ENCODE measurements at places on chromosomes 4 and X.

GRCh38 chr4:114684462-114684861 is 85.9 kb downstream of the UGT8 start:
- DNase-seq = no peak

GRCh38 chr4:185752872-185753271 is 59.1 kb downstream of the SORBS2 start:
- DNase-seq = no peak

- peak; percentile 82 for DNase-seq
Observed at GRCh38 chr4:2862528-2862927, 18.9 kb downstream of the ADD1 start.

- no peak for DNase-seq
Observed at GRCh38 chr4:70654605-70655011, 11.7 kb downstream of the JCHAIN start.

DNA sequence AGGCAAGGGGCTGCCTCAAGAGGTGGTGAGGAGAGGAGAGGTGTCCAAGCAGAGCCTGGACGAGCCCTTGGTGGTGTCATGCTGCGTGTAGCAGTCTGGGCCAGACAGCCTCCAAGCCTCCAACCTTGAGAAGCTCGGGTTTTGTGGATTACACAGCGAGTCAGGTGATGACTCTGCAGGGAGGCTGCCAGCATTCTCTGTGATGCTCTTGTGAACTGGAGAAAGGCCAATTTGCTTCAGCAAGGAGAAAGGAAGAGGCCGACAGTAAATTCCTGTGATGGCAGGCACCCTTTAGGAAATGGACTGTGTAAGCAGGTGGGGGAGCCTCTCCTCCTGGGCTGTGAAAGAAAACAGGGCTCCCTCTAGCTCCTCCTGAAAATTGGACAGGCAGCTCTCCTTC is 36.0 kb upstream of the CD99L2 start:
- peak; percentile 54 for DNase-seq

GRCh38 chr4:153933915-153934687 is 145.2 kb upstream of the SFRP2 start:
- DNase-seq = no peak

- DNase-seq = no peak
Observed at GRCh38 chr4:116361790-116362189, 723.6 kb downstream of the TRAM1L1 start.

DNA sequence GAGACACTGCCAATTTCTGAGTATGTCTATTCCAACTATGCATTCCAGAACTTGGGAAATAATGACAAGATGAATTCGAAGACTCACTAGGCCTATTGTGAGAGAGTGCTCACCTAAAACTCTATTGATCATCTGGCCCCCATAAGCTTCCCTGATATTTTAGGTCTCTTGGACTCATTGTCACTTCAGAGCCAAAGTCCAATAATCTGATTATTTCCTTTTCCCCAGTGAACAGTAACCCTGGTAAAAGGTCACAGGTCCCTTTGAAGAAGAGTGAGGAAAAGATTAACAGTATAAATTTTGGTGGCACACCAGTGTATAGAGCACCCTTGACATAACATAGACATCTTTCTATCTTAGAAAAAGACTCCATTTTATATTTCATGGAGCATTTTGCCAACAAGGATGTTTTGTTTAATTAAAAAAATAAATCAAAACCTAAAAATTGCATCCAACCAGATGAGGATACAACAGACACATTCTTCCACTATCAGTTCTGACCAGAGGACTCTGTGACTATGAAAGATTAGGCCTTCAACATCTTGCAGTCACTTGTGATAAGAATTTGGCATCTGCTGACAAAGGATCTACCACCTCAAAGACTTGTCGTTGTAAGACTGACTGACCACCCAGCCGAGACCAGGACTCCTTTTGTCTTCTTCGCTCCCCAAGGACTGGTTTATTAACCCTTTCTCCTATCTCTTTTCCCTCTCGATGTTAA is 191.9 kb downstream of the MAB21L2 start:
- DNase-seq = no peak

DNA sequence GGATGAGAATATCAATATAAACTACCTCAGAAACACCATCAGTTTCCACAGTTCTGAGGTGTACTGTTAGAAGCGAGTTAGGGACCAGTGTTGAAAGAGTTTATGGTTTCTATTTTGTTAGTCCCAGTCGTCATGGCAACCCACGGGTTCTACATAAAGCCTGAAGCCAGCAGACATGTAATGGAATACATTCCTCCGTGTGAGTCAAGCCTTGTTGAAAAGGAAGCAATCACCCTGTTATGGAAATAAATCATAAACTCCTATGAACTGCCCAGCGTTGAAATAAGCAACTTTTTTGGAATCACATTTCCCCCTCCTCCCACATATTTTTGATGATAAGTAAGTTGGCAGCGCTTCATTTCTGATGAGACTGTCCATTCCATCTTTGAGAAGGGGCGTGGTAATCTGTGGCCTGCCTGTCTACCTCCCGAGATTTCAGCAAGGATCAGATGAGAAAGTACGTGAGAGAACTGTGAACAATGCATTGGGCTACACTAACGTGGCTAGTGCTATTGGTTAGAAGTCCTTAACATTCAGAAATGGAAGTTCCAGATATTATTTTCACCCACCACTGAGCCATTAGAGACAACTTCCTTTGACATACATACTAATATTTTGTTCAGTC is 40.4 kb upstream of the PDHA1 start:
- peak; percentile 18 for DNase-seq

DNA sequence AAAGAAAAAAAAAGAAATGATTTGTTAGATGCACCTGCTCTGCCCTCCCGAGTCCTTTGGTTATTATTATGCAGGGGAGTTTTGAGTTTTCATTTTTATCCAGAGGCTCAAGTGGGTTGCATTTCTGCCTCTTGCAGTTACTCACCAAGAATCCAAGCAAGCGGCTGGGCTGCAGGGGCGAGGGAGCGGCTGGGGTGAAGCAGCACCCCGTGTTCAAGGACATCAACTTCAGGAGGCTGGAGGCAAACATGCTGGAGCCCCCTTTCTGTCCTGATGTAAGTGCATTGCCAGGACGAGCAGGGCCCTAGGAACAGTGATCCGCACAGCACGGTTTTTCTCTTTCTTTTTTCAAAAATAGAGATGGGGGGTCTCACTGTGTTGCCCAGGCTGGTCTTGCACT is 39.1 kb downstream of the HTT-AS start:
- no peak for DNase-seq

DNA sequence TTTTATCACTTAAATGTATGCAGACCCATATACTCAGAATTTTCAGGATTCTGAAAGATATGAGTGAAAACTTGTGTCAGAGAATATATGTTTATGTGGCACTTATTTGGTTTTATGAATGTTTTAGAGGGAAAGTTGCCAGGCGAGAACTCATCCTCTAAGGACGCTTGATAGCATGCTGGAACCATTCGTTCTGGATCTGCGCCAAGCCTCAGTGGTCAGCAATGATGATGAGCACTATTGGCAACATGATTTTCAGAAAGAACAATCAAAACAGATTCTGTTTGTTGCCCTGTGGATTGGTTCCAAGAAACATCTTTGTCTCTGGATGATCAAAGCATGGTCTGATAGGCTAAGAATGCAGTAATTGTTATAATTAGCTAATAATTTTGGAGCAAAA is 32.1 kb upstream of the RAPGEF2 start:
- DNase-seq = peak; percentile 30

- DNase-seq = no peak
Observed at GRCh38 chr4:52111995-52112394, 60.9 kb downstream of the SPATA18 start.

DNA sequence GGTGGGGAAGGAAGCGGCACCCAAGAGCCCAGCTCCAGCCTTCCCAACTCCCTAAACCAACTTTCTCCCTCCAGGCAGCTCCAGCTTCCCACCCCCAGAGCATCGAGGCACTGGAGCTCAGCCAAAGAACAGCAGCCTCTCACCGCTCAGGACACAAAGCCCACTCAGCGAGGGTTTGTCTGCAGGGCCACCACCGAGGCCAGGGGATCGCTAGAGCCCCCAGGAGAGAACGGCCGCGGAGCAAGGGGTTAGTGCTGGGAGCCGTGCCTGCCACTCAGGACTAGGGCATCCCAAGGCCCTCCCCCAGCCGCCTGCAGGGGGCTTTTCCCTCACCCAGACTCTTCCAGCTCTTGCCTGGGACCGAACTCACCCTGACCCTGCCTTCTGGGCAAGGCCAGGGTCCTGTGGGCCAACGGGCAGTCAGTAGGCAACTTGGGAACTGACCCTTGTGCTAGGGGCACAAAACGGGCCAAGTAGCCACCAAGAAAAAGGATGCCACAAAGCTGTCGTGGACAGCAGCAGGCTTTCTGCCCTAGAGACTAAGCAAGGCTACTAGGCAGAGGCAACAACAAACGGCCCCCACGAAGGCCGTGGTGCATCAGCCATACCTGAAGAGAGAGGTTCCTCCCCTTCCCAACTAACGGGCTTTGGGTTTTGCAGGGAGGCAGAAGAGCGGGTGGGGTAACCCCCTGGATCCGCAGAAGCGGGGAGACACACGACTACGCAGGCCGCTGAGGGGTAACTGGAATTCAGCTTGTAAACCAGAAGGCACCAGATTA is 2.3 kb downstream of the HCFC1 start:
- no peak for DNase-seq

DNA sequence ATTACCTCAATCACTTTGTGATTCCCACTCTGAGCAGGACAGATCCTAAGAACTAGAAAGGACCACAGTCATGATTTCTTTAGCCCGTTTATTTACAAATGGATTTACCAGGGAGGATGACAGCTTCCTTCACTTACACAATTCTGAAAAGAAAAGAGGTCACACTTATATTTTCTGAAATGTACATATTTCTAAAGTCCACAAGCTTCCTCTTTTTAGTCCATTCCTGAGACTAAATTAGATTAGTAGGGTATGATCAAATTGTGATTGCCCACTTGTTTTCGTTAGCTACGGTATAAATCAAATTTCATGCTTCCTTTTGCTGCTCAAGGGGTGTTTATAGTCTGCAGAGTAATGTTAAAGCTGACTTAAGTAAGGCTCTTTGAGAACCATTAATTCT is 7.6 kb upstream of the AMELX start:
- DNase-seq = no peak

DNA sequence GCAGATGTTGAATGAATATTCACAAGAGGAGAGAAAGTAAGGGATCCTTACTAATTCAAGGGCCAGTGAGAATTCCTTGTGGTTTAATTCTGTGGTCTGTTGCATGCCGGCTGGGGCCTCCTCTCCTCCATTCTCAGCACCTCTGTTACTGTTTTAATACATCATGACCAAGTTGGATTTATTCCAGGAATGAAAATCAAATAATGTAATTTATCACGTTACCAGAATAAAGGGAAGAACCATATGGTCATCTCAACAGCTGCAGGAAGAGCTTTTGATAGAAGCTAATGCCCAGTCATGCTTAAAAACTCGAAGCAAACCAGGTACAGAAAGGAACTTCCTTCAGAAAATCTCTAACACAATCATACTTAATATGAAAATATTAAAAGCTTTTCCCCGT is 54.1 kb downstream of the GRK4 start:
- DNase-seq = no peak

- DNase-seq = no peak
Observed at GRCh38 chr4:146238107-146238506, 23.8 kb downstream of the REELD1 start.

- no peak for DNase-seq
Observed at GRCh38 chr4:16993956-16994840, 95.8 kb upstream of the LDB2 start.

- peak; percentile 10 for DNase-seq
Observed at GRCh38 chr4:102500352-102500695, 835 bp upstream of the NFKB1 start.

DNA sequence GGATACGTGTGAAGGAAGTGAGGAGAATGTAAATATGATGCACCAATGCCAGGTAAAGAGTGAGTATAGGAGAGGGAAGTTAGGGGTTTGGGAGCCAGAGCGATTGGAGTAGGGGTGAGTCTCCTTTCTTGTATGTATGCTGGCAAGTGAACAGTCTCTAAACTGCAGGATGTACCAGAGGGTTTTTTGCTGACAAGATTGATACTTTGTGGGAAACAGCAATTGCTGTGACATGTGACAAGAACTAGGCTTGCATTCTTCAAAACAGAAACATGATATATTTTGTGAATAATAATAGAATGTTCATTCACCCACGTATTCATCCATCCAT is 706 bp downstream of the CHIC1 start:
- no peak for DNase-seq

DNA sequence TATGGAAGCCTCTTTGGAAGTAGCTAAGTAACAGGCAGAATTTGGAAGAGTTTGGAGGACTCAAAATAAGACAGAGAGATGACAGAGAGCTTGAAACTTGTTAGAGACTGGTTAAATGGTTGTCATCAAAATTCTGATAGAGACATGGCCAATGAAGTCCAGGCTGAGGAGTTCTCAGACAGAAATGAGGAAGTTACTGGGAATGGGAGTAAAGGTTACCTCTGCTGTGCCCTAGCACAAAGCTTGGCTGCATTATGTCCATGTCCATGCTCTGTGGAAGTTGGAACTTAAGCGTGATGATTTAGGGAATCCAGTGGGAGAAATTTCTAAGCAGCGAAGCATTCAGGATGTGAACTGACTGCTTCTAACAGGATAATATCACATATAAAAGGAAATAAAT is 146.2 kb upstream of the NDST4 start:
- no peak for DNase-seq

DNA sequence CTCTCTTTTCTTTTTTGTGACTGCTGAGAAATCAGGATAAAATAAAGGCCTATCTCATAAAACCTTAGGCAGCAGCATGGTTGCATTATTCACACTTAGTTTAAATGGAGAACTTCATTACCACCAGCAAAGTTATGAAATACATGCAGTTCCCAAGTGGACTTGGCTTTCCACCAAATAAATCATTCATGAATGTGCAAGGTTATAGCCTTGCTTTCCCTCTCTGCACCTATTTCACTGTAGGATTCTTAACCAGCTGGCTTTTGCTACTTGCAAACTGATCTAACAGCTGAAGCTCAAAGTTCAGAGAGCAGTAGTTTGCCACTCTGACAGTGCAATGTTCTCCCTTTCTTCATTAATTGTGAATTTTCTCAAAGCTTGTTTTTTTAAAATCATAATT is 140.1 kb upstream of the SMIM31 start:
- DNase-seq = no peak

- DNase-seq = peak; percentile 71
Observed at GRCh38 chrX:70444326-70444945, at the start of gene DLG3. Gene DLG3, plus strand, starts transcription at chrX:70444835. Its CDS starts 367 bp downstream, at chrX:70445202.

DNA sequence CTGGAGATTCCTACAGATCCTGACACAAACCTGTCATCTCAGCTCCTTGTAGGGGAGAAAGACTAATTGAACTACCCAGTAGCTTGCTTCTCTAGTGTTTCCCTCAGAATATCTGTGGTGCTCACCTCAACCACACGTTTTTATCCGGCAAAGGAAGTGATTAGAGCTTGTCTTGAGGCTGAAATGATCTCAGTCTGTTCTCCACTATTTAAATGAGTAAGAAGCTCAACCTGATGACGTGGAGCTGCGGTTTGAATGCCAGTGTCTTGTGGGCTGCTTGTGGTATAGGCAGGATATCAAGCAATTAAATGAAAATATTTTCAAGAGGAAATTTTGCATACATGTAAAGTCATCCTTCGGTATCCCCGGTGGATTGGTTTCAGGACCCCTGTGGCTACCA is 270.2 kb downstream of the TLL1 start:
- no peak for DNase-seq
